Naive thymus-derived CD4-positive, alpha-beta T cell (primary cell): ENCODE measurements at places on chromosomes 11 and 22.

DNA sequence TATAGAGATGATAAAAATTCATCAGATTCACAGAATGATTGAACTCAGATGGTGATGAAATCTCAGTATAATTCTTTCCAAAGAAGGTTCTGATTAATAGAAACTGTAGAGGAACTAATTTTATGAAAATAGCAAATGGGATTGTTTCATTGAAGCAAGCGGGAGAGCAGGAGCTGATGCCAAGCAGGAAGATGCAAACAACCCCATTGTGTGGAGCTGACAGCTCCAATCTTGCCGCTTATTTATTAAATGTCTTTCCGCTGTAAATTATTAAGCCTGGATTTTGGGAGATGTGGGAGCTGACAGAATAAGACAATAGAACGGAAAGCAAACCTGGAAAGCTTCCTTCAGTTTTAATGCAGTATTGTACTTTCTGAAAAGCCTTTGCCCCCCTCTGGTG, 6.0 kb upstream of the TMEM218 start:
- no peaks in the 10 kb centered on the region for H3K36me3 ChIP-seq
- H3K27me3 ChIP-seq: no peaks in the 10 kb centered on the region
- H3K27ac ChIP-seq: no peak overlapping the region
- H3K4me1 ChIP-seq: no peaks in the 10 kb centered on the region

GRCh38 chr11:121996574-121996973, 119.4 kb downstream of the BLID start:
- no peak overlapping the region for H3K4me3 ChIP-seq
- H3K4me1 ChIP-seq: no peaks in the 10 kb centered on the region

- no peaks in the 10 kb centered on the region for H3K4me1 ChIP-seq
- H3K27ac ChIP-seq: no peak overlapping the region
- DNase-seq: peak; percentile 10
- no peaks in the 10 kb centered on the region for H3K27me3 ChIP-seq
- no peak overlapping the region for H3K4me3 ChIP-seq
Observed at GRCh38 chr11:125078516-125079140, 15.5 kb downstream of the SLC37A2 start.

GRCh38 chr11:99351624-99352023, 330.9 kb downstream of the CNTN5 start:
- no peak overlapping the region for H3K4me3 ChIP-seq
- no peaks in the 10 kb centered on the region for H3K36me3 ChIP-seq
- H3K4me1 ChIP-seq: no peaks in the 10 kb centered on the region

DNA sequence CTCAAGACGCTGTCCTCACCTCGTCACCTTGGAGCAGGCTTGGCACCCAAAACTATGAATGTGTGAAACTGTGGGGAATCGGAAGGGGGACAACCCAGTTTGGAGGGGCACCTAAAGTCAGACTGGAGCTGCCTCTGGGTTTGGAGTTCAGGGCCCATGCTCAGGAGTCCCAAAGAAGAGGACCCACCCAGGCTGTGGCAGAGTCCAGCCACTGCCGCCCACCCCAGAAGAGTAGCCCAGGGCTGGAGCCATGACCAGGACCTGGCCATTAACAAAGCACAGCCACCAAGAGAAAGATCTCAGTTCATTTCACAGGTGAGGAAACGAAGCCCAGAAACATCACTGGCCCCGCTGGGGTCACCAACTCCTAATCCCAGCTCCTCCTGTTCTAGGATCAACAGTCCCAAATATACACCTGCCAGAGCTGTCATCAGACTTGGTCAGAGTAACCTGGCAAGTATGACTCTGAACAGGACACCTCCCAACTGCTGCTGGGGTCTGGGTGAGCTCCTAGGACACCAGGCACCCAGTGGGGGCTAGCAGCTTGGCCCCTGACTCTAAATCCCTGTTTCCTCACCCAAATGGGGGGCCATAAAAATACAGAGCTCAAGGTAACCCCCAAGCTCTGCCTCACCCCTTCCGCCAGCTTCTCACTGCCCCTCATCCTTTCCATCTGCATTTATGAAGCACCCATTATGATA, 2.7 kb downstream of the RAB3IL1 start:
- H3K4me3 ChIP-seq: no peak overlapping the region
- H3K27ac ChIP-seq: no peak overlapping the region
- no peaks in the 10 kb centered on the region for H3K4me1 ChIP-seq

GRCh38 chr22:31082606-31083376, 1.7 kb downstream of the SMTN start:
- H3K36me3 ChIP-seq: no peaks in the 10 kb centered on the region
- DNase-seq: peak; percentile 60
- H3K4me3 ChIP-seq: no peak overlapping the region
- no peaks in the 10 kb centered on the region for H3K27me3 ChIP-seq
- peaks cover 13% of the 10 kb centered on the region for H3K4me1 ChIP-seq

DNA sequence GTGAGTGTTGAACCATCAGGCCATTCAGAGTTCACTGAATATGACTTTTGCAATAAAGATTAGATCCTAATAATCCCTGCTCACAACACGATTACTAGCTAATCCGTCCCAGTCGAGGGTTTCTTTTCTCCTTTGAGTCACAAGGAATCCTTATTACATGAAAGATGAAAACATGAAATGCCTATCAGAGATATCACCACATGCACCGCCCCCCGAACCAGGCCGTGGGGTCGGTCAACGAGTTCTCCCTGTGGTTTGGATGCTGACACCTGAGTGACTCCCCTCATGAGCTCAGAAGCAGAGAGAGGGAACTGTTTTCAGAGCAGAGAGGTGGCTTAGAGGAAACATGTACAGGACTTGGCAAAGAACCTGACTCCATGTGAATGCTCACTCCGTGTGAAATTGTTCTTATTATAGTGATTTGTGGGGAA, 263.3 kb downstream of the ETS1 start:
- DNase-seq: no peak
- peaks cover 80% of the 10 kb centered on the region for H3K4me1 ChIP-seq
- H3K36me3 ChIP-seq: no peaks in the 10 kb centered on the region
- peak overlapping the region; percentile 10 for H3K4me3 ChIP-seq
- no peaks in the 10 kb centered on the region for H3K27me3 ChIP-seq
- H3K27ac ChIP-seq: peak overlapping the region; percentile 91

GRCh38 chr11:9187616-9188015, 77.5 kb downstream of the DENND5A start:
- no peak overlapping the region for H3K4me3 ChIP-seq
- H3K36me3 ChIP-seq: peaks cover 2% of the 10 kb centered on the region
- no peaks in the 10 kb centered on the region for H3K4me1 ChIP-seq
- H3K27ac ChIP-seq: no peak overlapping the region

GRCh38 chr22:49406047-49406650, 421.5 kb downstream of the BRD1 start:
- H3K27me3 ChIP-seq: no peaks in the 10 kb centered on the region
- no peak overlapping the region for H3K27ac ChIP-seq
- no peak for DNase-seq
- H3K4me1 ChIP-seq: no peaks in the 10 kb centered on the region
- H3K4me3 ChIP-seq: no peak overlapping the region

GRCh38 chr11:40294741-40295140, 1164.7 kb downstream of the LRRC4C start:
- H3K4me1 ChIP-seq: no peaks in the 10 kb centered on the region
- H3K27me3 ChIP-seq: no peaks in the 10 kb centered on the region
- no peak for DNase-seq
- H3K4me3 ChIP-seq: no peak overlapping the region
- no peak overlapping the region for H3K27ac ChIP-seq

GRCh38 chr11:32899438-32899837, 6.8 kb downstream of the QSER1 start:
- no peaks in the 10 kb centered on the region for H3K4me1 ChIP-seq
- H3K27ac ChIP-seq: no peak overlapping the region
- no peaks in the 10 kb centered on the region for H3K27me3 ChIP-seq
- no peak overlapping the region for H3K4me3 ChIP-seq

DNA sequence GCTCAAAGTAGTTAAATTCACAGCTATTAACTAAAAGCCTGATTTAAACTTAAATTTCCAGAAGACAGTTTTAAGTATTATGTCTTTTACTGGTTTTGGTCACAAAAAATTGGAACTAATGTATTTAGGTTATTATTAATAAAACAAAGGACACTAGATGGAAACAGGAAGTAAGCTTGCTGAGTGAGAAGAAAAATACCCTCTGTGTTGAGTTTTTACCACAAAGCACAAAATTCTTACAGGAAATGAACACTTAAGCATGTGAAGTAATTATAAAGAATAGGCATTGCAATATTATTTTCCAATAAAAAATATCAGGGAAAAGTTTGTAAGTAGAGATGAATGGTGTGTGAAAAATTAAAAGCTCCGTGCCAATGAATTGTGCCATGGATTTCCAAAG, 46.3 kb downstream of the PIK3C2A start:
- H3K4me1 ChIP-seq: peaks cover 12% of the 10 kb centered on the region
- no peak overlapping the region for H3K4me3 ChIP-seq
- no peak for DNase-seq
- no peak overlapping the region for H3K27ac ChIP-seq

DNA sequence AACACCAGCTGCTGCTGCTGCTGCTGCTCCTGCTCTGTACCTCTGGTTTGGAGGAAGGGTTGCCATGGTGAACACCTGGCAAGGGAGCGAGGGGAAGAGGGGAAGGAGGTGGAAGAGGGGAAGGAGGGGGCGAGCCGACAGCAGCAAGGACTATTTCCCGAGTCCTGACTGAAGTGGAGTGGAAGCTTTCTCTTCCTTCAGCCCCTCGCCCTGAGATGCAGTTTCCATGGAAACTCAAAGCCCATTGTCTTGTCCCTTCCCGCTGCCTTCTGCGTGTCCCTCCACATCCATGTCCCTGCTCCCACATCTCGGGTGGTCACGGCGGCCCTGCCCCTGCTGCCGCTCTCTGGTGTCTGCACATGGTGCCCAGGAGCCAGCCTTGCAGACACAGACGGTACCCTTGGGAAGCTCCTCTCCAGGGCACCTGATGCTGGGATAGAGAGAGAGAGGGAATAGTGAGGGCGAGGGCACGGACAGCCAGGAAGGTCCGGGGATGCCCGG, 28.6 kb downstream of the FAM83F start:
- H3K36me3 ChIP-seq: no peaks in the 10 kb centered on the region
- no peak overlapping the region for H3K4me3 ChIP-seq
- H3K27me3 ChIP-seq: no peaks in the 10 kb centered on the region
- H3K27ac ChIP-seq: no peak overlapping the region
- DNase-seq: no peak

DNA sequence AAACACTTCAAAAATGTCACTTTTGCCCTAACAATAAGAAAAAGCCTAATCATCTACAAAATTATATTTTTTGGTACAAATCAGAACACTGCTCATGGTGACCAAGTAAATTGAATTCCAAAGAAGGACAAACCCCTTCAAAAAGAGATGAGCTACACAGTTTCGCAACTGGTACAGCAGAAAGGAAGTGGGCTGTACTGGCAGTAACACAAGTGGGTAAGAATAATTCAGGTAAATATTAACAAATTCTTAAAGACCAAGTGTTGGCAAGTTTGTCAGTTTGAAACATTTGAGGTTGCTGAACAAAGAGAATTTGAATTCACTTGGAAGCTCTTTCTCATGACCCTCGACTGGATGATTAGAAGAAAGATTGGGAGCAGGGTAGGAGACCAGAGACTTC, 35.5 kb downstream of the MSANTD4 start:
- no peak for DNase-seq
- H3K27ac ChIP-seq: no peak overlapping the region
- H3K4me1 ChIP-seq: no peaks in the 10 kb centered on the region
- no peak overlapping the region for H3K4me3 ChIP-seq
- no peaks in the 10 kb centered on the region for H3K36me3 ChIP-seq

DNA sequence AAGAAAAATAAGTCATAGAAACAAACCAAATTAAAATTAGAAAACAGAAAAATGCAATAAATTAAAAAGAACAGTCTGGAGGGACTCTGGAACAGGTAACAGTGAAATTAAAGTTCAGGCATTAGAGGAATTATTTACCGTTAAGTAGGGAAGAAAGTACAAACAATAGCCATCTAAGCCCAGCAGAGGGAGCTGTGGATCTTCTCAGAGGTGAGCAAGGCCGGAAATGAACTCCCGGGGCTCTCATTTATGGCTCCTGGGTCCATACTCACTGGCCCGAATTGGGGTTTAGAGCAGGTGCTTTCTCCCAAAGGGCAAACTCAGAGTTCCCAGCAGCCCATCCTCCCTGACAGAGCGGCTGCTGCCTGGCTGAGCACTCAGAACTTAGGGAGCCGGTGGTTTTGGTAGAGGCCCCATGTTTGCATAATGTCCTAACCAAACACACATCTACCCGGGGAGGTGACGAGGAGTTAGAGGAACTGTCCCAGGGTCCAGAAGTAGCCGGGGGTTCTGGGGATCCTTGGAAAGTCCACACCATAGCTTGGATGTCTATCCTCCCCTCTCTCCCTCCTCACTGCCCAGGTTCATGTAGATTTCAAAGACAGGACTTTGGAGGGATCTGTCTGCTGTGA, 87.8 kb upstream of the VPREB1 start:
- H3K4me1 ChIP-seq: no peaks in the 10 kb centered on the region
- H3K4me3 ChIP-seq: no peak overlapping the region
- DNase-seq: peak; percentile 62

DNA sequence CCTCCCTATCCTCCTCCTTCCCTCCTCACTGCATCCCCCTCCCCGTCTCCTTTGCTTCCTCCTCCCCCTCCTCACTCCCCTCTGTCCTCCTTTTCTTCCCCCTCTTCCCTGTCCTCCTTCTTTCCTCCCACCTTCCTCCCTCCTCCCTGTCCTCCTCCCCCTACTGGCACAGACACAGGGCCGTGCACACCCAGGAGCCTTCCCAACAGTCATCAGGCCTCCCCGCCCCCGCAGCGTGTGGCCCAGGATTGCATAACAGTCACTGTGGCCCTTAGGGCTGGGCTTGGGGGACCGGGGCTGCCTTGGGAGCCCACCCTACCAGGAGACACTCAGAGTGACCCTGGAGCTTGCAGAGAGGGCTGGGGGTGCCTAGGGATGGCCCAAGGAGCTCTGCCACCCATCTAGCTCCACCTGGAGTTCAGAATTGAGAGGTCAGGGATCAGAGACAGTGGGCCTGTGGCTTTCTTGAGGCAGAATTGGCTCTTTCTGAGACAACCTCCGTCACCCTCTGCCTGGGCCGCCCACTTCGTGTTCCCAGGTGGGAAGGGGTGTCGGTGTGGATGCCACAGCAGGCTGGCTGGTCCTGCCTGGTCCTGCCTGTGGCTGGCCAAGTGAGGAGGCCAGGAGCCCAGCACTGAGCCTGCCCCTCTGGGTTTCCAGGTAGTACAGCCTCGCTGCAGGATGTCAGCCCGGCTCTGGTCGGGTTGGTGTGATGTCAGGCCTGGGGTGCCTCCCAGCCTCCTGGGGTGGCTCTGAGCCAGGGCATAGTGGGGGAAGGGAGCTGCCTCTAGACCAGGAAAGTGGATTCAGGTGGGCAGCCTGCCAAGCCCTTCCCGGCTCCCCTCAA, 1.6 kb downstream of the SPI1 start:
- no peaks in the 10 kb centered on the region for H3K27me3 ChIP-seq
- H3K4me3 ChIP-seq: no peak overlapping the region
- DNase-seq: no peak
- H3K27ac ChIP-seq: no peak overlapping the region
- no peaks in the 10 kb centered on the region for H3K4me1 ChIP-seq

GRCh38 chr11:78195917-78196560, 7.3 kb downstream of the USP35 start:
- no peak for DNase-seq
- no peaks in the 10 kb centered on the region for H3K27me3 ChIP-seq
- H3K36me3 ChIP-seq: peaks cover 11% of the 10 kb centered on the region
- peaks cover 29% of the 10 kb centered on the region for H3K4me1 ChIP-seq
- H3K27ac ChIP-seq: no peak overlapping the region
